Astrocyte of the spinal cord (primary cell): ENCODE measurements at places on chromosomes 7 and 10.

GRCh38 chr10:110504111-110504735 is 6.5 kb downstream of the DUSP5 start:
- DNase-seq = peak; percentile 84

DNA sequence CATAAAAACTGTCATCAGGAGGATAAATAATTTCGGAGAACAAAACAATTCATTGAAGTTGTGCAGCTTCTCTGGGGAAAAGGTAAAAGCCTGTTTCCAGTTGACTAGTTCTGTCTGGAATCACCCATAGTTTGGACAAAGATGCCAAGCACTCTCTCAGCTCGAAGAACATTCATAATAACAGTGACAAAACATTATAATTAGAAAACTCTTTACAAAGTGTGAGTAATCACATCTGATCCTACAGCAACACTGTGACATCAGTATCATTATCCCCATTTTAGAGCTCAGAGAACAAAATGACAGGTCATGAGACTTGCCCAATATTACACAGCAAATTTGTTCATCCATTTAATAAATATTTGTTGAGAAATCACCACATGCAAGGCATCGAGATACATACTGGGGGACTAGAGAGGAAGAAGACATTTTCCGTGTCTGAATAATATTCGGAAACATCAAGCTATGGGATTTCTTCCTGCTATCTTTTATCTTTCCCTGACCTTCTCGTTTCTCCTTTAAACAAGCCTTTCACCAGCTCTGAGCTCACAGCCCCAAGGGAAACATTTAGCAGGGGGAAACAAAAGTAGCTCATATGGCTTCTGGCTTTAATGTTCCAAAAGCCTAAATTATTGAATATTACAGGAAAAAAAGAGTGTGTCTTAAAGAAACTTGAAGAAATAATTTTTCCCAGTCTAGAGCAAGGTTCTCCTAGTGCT is 123.3 kb upstream of the GHITM start:
- no peak for DNase-seq

DNA sequence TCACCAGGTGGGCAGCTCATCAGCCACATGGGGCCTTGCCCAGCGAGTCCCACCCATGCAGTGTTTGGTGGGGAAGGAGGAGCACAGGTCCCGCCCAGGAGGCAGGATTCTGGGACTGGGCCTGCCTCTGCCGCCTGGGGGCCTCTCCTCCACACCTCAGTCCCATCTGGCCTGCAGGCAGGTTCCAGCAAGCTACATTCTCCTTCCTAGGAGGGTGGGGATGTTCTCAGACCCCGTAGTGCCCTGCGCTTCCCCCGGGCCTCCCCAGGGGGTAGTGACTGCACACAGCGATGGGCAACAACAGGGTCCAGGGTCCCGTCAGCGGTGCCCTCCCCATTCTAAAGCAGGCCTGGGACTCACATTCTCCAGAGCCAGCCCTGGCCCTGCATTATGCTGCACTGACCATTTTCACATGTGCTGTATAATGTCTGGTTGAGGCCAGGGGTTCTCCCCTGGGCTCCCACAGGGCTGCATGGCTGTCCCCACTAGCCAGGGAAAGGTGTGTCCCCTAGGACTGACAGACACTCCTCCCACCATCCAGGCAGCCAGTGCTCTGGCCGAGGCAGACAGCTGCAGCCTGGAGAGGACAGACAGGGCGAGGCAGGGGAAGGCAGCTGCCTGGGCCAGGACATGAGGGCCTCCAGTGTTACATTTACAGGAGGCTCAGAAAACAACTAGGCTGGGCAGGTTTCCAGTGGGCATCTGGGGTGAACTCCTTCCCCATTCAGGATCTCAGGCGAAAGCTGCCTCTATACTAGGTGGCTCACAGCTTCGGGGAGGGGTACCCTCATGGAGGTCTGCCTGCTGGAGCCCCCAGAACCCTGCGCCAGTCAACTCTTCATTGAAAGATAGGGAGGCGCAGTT is 9.3 kb downstream of the RASGEF1A start:
- DNase-seq = no peak

DNA sequence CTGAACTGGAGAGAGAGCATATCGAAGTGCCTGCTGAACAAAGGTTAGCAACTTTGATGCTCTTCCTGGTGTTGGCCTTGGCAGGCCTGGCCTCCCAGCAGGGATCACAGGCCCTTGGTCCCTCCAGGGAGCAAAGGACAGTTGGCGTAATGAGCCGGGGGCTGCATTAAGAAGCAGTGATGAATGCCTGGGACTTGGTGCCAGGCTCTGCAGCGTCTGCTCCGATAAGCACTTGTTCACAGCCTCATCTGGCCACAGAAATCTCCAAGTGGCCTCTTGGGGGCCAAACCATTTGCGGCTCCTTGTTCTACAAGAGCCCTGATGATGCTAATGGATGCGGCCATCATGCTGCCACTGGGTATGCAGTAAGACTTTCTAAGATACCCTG is 31.8 kb downstream of the CRHR2 start:
- no peak for DNase-seq

- DNase-seq = no peak
These were observed 18.1 kb downstream of the VIPR2 start for GRCh38 chr7:159126311-159127260.

GRCh38 chr7:98250789-98251188 is 1.2 kb downstream of the TECPR1 start:
- DNase-seq = no peak

DNA sequence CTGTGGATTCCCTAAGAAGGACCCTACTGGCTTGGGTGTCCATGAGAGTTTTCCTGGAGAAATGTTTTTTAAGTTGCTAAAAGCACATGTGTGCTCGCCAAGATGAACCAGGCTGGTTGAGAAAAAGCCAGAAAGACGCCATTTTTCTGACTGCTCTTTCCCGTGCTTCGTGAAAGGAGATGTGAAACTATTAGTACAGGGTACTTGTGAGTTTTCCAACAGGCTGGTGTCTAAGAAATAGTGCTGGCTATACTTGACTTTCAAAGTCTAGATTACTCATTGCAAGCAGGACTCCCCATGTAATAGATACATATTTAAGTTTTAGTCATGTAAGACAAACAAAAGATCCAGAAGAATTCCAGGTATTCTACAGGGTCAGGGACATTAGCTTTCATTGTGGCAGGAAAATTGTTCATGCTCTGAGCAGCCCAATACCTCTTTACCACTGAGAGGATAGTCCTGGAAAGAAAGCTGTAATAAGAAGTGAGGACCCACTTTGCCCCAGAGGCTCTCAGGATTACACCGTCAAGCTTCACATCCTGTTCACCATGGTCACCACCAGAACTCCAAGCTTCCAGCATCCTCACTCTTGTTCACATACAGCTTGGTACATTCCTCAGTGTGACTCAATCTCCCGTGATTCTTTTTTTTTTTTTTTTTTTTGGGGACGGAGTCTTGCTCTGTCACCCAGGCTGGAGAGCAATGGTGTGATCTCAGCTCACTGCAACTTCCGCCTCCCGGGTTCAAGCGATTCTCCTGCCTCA is 43.8 kb upstream of the ICA1 start:
- no peak for DNase-seq

GRCh38 chr10:10532826-10533225 is 484.8 kb upstream of the CELF2 start:
- no peak for DNase-seq

DNA sequence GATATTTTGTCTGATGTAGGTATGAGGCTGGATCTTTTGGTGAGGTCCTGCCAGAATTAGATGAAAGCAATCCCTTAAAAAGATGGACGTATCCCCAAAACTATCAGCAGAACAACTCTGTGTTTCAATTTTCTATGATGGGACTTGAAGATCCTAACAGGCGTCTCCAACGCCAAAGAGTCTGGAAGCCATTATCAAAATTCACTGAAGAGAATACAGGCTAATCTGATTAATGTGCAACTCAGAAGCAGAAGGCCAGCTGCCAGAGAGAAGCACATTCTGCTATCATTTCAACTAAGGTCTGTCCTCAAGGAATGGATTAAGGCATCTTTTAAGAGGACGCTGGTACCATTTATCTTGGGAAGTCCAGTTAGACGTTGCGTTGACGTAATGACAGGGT is 119.7 kb downstream of the FGFR2 start:
- DNase-seq = no peak

- DNase-seq = no peak
These were observed 193.2 kb downstream of the DNAJB6 start for GRCh38 chr7:157529768-157530560.

- no peak for DNase-seq
These were observed 20.3 kb upstream of the ABLIM1 start for GRCh38 chr10:114678336-114678735.

DNA sequence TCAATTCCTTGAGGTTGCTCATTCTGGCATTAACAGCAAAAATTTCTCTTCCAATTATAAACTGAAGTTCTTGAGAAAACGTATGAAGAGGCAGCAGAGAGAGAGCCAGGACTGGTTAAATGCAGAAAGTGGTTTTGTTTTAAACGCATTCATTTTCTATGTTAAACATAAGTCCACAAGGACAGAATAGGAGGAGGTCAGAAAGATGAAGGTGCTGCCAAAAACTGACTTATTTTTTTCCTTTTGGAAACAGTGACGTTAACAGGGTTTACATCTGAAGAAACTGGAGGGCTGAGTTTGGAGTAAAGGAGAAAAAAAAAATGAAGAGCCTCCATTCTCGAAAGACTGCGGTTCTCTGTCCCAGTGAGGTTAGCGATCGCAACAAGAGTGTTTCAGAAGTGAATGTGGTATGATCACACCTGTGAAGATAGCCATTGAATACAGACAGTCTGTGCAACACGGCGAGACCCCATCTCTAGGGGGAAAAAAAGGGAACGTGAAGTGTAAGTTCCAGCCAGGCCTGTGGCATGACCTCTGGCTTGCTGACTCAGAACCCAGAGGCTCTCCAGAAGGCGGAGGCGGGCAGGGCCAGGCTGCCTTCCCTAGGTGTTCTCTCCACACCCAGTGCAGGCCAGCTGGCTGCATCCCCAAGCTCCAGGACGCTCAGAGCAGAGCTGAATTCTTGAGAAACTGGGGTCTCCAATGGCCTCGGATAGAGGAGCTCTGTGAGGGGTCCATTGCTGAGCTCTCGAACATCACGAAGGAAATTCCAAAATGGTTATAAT is 84.0 kb downstream of the CHST15 start:
- no peak for DNase-seq

GRCh38 chr10:101513733-101514132 is 74.3 kb downstream of the POLL start:
- no peak for DNase-seq

DNA sequence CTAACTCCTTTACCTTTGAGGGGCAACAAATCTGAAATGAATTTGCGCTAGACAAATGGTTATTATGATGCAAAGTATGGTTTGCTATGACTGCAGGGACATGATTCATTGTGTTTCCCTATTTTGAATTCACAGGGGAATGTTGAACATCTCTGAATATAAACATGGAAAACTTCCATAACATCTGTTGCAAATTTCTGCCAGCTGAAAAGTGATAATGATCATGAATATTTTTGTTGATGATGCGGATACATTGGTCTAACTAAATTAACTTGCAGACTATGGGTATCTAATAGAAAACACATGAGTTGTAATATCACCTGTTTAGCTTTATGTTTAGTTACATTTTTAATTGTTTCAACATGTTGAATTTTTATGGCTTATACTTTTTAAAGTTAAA is 1325.5 kb downstream of the REEP3 start:
- no peak for DNase-seq

DNA sequence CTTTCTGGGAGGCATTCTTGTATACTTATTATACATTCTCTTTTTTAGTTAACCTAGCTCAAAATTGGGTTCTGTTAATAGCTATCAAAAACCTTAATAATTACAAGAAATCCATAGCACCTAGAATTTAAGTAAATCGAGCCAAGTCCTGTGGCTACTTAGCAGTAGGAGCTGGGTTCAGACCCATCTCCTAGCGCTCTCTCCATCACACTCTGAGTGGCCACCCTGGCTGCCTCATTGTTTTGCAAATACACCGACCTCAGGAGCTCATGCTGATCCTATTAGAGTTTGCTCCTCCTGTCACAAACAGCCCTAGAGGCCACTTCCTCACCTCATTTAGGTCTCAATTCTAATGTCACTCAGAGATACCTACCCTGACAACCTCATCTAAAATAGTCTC is 46.2 kb upstream of the OSBPL3 start:
- DNase-seq = no peak

GRCh38 chr10:81953420-81953819 is 78.4 kb downstream of the NRG3 start:
- DNase-seq = peak; percentile 60

GRCh38 chr10:35838054-35838453 is 196.0 kb upstream of the FZD8 start:
- no peak for DNase-seq

DNA sequence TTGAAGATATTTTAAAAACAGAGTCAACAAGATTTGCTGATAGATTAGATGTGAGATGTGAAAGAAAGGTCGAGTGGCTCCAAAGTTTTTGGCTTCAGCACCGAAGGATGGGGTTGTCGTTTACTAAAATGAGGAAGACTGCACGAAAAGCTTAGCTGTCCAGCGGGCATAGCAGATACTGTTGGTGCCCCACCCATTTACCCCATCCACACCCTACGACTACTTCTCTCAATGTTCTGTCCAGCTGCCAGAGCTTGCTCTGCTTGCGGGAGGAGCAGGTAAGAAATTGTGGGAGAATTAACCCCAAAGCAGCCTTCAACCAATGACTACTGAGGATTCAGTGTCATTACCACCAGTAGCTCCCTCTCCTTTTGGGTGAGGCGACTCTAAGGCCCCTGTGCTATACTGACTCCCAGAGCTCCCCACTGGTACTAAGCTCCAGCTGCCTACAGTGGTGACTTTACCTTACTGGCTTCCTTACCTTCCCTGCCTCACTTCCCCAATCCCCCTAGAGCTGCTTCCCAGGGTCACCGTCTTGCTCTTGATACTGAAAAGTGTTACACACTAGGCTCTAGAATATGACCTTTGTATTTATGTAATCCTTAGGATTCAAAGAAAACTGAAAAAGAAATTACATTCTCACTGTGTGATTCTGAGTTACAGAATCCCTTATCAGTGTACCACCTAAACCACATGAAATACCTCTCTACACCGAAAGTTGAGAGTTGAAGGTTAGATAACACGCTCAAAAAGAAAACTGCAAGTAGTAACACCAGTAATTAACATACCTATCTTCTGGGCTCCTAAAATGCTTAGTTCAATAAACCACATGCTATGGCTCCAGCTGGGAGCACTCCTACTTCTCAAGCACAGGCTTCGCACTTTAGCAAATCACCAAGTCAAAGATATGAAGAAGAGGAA is 22.3 kb downstream of the CACUL1 start:
- no peak for DNase-seq

DNA sequence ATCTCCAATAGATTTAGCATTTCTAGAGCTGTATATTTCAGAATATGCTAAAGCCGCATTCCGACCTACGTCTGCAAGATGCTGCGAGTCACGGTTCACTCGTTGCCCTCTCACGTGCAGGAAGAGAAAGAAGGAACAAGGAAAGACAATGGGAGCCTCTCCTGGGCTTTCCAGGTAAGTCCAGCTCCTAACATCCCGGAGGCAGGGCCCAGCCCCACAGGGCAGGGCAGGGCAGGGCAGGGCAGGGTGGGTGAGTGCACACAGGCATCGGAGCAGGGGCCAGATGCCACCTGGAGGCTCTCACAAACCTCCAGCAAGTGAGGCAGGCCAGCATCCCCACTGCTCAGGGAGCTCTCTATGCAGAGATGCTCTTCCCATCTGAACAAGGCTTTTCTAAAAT is 50.8 kb downstream of the VOPP1 start:
- no peak for DNase-seq

- DNase-seq = no peak
These were observed 4.1 kb upstream of the VSIR start for GRCh38 chr10:71777213-71777985.

GRCh38 chr7:48728799-48729198 is 195.5 kb upstream of the CDC14C start:
- DNase-seq = no peak
